Karpas-422 (cell line): ENCODE measurements at places on chromosomes 3 and 15. TPM values are rescaled to one million over a fixed set of nuclear protein-coding genes. Genes with fewer than 3 reads are reported as not detected.

GRCh38 chr15:68633231-68634121, 54.7 kb downstream of the CORO2B start:
- H3K27me3 ChIP-seq, result no peaks in the 10 kb centered on the region
- no peaks in the 10 kb centered on the region for H3K36me3 ChIP-seq
- peaks cover 98% of the 10 kb centered on the region for H3K4me1 ChIP-seq
- no peak overlapping the region; the same call in 1 of the 2 replicates for H3K4me3 ChIP-seq
- H3K27ac ChIP-seq, result peak overlapping the region; percentile 72

The IL5RA gene
- not detected in 2 replicates for total RNA-seq

GRCh38 chr15:58770519-58770856, 614 bp upstream of the MINDY2 start:
- no peaks in the 10 kb centered on the region for H3K27me3 ChIP-seq
- H3K36me3 ChIP-seq, result no peaks in the 10 kb centered on the region
- peak overlapping the region; percentile 56 for H3K27ac ChIP-seq
- peak overlapping the region; percentile 91 for H3K4me3 ChIP-seq
- H3K4me1 ChIP-seq, result peaks cover 36% of the 10 kb centered on the region

The DNAJC13 gene
- total RNA-seq, result 33.2 and 38.9 TPM in 2 replicates

GRCh38 chr3:152308475-152308844, 39.7 kb downstream of the MBNL1 start:
- no peak overlapping the region for H3K27ac ChIP-seq
- peaks cover 22% of the 10 kb centered on the region; the same call in 1 of the 2 replicates for H3K36me3 ChIP-seq
- H3K27me3 ChIP-seq, result no peaks in the 10 kb centered on the region
- H3K4me3 ChIP-seq, result no peak overlapping the region
- no peak for DNase-seq

- no peak for DNase-seq
- no peaks in the 10 kb centered on the region for H3K4me1 ChIP-seq
- no peaks in the 10 kb centered on the region for H3K36me3 ChIP-seq
- H3K27ac ChIP-seq, result no peak overlapping the region
- H3K4me3 ChIP-seq, result no peak overlapping the region
These were observed 11.7 kb upstream of the PRR23B start for GRCh38 chr3:139032326-139033002.

GRCh38 chr15:64237677-64238076, 74.9 kb upstream of the PPIB start:
- no peak for DNase-seq
- H3K27ac ChIP-seq, result peak overlapping the region; percentile 36
- H3K36me3 ChIP-seq, result peaks cover 6% of the 10 kb centered on the region; the same call in 1 of the 2 replicates
- H3K27me3 ChIP-seq, result no peaks in the 10 kb centered on the region
- H3K4me3 ChIP-seq, result no peak overlapping the region

GRCh38 chr15:90597577-90597976, 67.9 kb downstream of the CRTC3 start:
- no peak for DNase-seq
- H3K4me1 ChIP-seq, result peaks cover 52% of the 10 kb centered on the region
- H3K4me3 ChIP-seq, result no peak overlapping the region
- H3K27ac ChIP-seq, result peak overlapping the region; percentile 28

DNA sequence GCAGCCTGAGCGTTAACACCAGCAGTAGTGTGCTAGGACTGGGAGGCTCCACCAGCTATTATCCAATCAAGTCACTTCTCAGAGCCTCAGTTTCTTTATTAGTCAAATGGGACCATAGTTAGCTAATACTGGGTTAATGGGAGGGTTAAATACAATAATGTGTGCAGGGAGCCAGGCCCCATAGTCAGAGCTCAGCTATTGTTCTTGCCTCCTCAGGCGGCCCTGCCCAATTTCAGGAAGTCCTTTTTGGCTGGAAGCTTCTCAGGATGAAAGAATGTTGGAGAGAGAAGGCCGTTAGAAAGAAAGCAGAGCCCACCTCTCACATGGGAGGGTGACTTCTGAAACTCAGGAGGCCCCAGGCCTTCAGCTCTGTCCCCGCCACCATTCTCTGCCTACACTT, 39.5 kb upstream of the SMAD6 start:
- H3K4me3 ChIP-seq, result no peak overlapping the region
- no peak for DNase-seq
- no peak overlapping the region for H3K27ac ChIP-seq
- no peaks in the 10 kb centered on the region for H3K27me3 ChIP-seq

DNA sequence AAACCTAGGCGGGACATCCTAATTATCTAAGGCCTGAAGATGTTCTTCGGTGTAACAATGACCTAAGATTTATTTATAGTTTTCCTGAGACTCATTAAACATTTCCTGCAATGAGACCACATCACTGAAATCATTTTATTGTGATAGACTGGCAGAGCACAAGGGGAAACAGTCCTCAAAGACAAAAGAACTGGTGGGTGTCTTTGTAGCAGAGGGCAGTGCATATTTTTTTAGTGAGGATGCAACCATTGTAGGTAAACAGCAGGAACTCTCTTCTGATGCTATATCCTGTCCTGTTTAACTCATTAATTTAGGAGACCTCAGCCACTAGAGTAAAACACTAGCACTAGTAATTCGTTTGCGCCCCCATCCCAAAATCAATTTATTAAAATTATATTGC, 100.0 kb downstream of the MAGI1 start:
- no peak for DNase-seq
- no peaks in the 10 kb centered on the region for H3K4me1 ChIP-seq
- no peaks in the 10 kb centered on the region for H3K27me3 ChIP-seq
- H3K36me3 ChIP-seq, result no peaks in the 10 kb centered on the region
- H3K4me3 ChIP-seq, result no peak overlapping the region
- H3K27ac ChIP-seq, result no peak overlapping the region

The TEX55 gene
- not detected in 2 replicates for total RNA-seq

GRCh38 chr15:94002041-94002440, 229.3 kb upstream of the MCTP2 start:
- H3K27me3 ChIP-seq, result no peaks in the 10 kb centered on the region
- H3K27ac ChIP-seq, result no peak overlapping the region

DNA sequence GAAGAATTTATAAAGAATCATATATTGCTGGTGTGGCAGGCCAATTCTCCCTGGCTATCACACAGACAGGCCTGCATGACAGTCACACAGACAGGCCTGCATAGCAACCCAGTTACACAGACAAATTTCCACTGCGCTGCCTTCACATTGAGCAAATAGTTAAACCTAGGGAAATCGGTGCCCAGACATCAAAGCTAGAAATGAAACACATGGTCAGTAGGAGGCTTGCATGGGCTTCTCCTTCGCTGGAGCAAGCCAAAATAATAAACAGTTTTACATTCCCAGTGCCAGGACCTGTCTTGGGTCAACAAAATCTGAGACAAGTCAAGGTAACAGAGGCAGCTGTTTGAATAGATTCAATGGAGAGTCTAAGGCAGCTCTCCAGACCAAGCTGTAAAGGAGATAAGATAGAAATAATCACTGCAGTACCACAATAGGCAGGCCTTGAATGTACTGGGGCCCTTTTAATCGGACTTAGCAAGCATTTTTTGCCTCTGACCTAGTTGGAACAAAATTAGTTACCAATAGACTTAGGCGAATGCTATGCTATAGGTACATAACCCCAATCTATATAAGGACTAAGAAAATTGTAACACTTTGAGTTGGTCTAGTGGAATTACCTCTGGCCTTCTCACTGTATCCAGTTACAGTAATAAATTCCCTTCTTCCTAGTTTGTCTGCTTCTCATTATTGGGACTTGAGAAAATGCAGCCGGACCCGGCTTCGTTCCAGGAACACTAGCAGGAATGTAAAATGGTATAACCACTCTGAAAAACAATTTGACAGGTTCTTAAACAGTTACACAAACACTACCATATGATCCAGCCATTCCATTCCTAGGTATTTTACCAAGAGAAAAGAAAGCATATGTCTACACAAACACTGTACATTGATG, 274.7 kb upstream of the UBE2E2 start:
- no peak overlapping the region for H3K4me3 ChIP-seq
- DNase-seq, result no peak
- no peaks in the 10 kb centered on the region for H3K4me1 ChIP-seq
- no peaks in the 10 kb centered on the region for H3K36me3 ChIP-seq
- H3K27me3 ChIP-seq, result no peaks in the 10 kb centered on the region

DNA sequence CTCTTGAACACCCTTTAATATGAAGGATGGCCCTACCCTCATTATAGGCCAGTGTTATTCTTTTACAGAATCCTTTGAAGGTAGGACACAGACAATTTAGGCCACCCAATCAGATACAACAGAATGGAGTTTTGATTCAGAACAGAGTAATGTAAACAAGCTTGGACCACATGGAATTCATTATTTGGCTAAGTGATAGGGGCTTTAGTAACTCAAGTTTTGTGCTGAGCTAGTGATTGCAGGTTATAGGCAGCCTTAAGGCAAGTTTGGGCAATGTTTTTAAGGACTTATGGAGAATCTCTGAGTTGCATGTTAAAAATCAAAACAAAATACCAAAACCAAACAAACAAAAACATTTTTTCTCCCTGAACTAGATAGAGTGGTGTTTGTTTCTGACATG, 312.1 kb upstream of the ROBO1 start:
- no peaks in the 10 kb centered on the region for H3K36me3 ChIP-seq
- no peak overlapping the region for H3K4me3 ChIP-seq
- no peak overlapping the region for H3K27ac ChIP-seq
- DNase-seq, result no peak
- no peaks in the 10 kb centered on the region for H3K4me1 ChIP-seq
- no peaks in the 10 kb centered on the region for H3K27me3 ChIP-seq

- no peaks in the 10 kb centered on the region for H3K36me3 ChIP-seq
- H3K27me3 ChIP-seq, result no peaks in the 10 kb centered on the region
- no peak for DNase-seq
- no peak overlapping the region for H3K4me3 ChIP-seq
These were observed 31.2 kb upstream of the TNIK start for GRCh38 chr3:171491361-171491760.

DNA sequence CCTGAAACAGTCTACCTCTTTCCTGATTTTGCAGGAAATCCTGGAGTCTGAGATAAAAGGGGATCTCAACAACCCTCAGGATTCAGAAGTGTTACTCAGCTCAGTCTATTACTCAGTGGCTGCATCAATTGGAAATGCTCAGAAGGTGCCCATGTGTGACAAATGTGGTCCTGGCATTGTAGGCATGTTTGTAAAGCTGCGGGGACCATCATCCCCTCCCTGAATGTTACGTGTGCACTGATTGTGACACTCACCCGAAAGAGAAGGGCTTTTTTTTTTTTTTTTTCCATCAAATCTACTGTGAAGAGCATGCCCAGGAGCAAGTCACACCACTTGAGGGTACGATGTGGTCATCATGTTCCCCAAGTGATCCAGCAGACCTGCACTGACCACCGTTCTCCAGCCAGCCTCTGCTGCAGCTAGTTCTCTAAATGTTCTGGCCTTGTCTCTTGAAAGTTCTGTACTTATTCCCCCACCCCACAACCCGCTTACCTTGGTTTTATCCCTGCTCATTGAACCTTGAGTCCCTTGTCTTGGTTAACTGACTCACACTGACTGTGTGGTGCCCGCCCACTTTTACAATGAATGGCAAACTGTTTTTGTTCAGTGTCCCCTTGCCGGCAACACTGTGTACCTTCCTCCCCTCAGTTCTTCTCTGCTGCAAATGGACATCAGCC, 19.8 kb downstream of the ST3GAL6 start:
- H3K36me3 ChIP-seq, result no peaks in the 10 kb centered on the region
- no peak overlapping the region for H3K27ac ChIP-seq
- H3K27me3 ChIP-seq, result no peaks in the 10 kb centered on the region
- H3K4me1 ChIP-seq, result no peaks in the 10 kb centered on the region
- H3K4me3 ChIP-seq, result no peak overlapping the region

GRCh38 chr3:123773681-123774431, 110.3 kb downstream of the MYLK start:
- H3K27ac ChIP-seq, result no peak overlapping the region
- H3K27me3 ChIP-seq, result no peaks in the 10 kb centered on the region
- no peak overlapping the region for H3K4me3 ChIP-seq
- no peaks in the 10 kb centered on the region for H3K36me3 ChIP-seq
- DNase-seq, result no peak
- H3K4me1 ChIP-seq, result peaks cover 7% of the 10 kb centered on the region

The ITIH1 gene
- total RNA-seq, result not detected in 2 replicates

The SYNPR gene
- total RNA-seq, result not detected in 2 replicates

- DNase-seq, result no peak
- no peaks in the 10 kb centered on the region for H3K27me3 ChIP-seq
- H3K4me1 ChIP-seq, result no peaks in the 10 kb centered on the region
- H3K36me3 ChIP-seq, result no peaks in the 10 kb centered on the region
- H3K27ac ChIP-seq, result no peak overlapping the region
These were observed 428.5 kb downstream of the OCA2 start for GRCh38 chr15:27670486-27671209.

GRCh38 chr3:67610458-67610857, 44.0 kb downstream of the SUCLG2 start:
- no peak overlapping the region for H3K4me3 ChIP-seq
- H3K4me1 ChIP-seq, result peaks cover 11% of the 10 kb centered on the region
- no peak overlapping the region for H3K27ac ChIP-seq
- peaks cover 50% of the 10 kb centered on the region for H3K36me3 ChIP-seq
- DNase-seq, result no peak

DNA sequence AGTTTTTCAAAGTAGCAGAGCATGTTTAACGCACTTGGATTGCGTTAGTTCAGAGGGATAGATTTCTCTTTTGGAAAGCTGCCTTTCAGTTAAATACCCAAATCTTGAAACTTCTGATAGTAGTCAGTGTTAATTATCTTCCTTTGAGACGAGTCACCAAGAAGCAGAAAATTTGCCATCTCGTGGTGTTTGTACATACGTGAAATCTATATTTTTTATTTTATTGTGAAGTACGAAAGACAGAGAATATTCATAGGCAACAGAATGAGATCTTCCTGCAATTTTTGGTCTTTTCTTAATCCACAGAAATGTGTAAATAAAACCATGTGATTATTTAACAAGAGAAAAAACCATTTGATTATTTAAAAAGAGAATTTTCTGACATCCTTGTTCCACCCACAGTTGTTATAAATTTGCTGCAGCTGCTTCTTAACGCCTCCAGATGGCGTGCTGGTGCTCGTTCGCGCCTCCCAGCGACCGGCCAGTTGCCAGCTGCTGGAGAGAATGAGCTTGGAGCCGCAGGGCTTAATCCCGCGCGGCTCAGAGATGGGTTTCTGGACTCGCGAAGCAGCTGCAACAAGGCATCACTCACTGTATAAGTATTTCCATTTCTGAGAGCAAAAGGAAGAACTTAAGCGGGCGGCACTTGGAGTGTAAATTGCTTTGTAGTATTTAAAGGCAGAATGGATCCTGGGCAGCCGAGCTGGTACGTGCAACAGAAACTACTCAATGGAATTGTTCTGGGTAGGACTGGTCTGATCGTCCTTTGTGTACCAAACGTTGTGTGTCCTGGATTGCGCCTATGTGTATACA, 10.5 kb upstream of the SLITRK3 start:
- no peaks in the 10 kb centered on the region for H3K4me1 ChIP-seq
- no peaks in the 10 kb centered on the region for H3K27me3 ChIP-seq
- no peak overlapping the region for H3K27ac ChIP-seq
- no peak overlapping the region for H3K4me3 ChIP-seq
- no peaks in the 10 kb centered on the region for H3K36me3 ChIP-seq

- no peaks in the 10 kb centered on the region for H3K36me3 ChIP-seq
- H3K27me3 ChIP-seq, result no peaks in the 10 kb centered on the region
- H3K4me3 ChIP-seq, result no peak overlapping the region
These were observed 100.1 kb downstream of the ABI3BP start for GRCh38 chr3:100893108-100893507.
